Fibroblast of skin of right quadriceps (primary cell): ENCODE measurements at places on chromosomes 3 and 15.

DNA sequence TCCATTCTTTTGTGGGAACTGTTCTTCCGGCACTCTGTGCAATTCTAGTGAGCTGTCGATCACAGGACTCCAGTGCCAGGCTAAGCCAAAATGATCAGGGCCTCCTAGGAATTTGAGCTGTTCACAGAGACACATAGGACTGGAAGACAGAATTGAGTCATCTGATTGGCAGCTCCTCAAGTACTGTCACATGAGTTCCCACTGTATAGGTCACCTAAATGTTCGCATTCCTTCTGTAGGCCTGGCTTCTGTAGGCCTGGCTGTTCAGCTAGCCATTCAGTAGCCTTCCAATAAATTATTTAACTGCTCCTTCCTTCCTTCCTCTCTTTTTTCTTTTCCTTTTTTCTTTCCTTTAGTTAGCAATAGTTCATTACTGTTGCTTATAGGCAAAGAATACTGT is 4.3 kb downstream of the PROS1 start:
- peak; percentile 15 for DNase-seq

DNA sequence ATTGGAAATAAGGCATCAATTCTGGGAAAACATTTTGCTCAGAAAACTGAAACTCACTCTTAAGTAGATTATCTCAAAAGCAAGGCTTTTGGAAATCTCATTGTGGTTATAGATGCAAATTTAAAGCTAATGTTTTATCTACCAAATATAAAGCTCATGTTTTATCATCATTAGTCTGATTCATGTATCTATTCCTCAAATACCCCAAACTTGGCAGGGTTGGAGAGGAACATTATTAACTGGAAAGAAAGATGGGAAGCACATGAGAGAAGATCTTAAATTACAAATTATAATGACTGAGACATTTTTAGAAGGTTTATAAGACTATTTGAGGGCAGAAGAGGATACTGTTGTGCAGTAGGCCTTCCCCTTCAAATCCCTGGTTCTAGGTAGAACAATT is 137.3 kb upstream of the TGFBR2 start:
- peak; percentile 21 for DNase-seq

- no peak for DNase-seq
These were observed 16.7 kb downstream of the PTH1R start for GRCh38 chr3:46894256-46894655.

DNA sequence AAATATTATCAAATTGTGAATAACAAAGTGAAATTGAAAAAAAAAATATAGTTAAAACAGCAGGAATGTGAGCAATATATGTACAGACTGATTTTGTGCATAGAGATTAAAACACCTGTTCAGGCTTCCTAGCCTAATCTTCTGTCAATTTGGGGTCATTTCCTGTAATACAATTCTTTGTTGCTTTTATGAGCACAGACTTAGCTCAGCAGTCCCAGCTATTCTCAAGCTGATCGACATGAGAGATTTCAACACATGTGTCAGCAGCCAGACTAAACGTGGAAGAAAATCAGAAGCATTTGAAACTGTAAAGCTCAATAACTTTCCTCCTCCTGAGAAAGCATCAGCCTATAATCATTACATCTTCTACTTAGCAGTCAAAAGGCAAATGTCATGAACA is 1.6 kb upstream of the FHIT start:
- no peak for DNase-seq

DNA sequence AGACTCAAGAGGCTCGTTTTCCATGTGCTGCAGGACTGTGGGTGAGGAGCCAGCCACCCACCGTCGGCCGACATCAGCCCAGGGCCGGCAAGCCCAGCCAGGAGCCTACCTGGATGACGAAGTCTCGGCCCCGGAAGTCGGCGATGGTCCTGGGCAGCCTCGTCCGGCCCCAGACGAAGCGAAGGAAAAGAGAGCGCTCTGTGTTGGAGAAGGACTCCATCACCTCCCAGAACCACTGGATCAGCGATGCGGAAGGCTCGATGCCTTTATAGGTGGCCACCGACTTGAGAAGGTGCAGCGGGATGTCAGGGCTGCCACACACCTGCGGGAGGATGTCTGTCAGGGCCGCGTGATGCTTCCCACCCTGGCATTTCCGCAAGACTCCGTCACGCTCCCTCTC is 13.8 kb upstream of the OCA2 start:
- no peak for DNase-seq

DNA sequence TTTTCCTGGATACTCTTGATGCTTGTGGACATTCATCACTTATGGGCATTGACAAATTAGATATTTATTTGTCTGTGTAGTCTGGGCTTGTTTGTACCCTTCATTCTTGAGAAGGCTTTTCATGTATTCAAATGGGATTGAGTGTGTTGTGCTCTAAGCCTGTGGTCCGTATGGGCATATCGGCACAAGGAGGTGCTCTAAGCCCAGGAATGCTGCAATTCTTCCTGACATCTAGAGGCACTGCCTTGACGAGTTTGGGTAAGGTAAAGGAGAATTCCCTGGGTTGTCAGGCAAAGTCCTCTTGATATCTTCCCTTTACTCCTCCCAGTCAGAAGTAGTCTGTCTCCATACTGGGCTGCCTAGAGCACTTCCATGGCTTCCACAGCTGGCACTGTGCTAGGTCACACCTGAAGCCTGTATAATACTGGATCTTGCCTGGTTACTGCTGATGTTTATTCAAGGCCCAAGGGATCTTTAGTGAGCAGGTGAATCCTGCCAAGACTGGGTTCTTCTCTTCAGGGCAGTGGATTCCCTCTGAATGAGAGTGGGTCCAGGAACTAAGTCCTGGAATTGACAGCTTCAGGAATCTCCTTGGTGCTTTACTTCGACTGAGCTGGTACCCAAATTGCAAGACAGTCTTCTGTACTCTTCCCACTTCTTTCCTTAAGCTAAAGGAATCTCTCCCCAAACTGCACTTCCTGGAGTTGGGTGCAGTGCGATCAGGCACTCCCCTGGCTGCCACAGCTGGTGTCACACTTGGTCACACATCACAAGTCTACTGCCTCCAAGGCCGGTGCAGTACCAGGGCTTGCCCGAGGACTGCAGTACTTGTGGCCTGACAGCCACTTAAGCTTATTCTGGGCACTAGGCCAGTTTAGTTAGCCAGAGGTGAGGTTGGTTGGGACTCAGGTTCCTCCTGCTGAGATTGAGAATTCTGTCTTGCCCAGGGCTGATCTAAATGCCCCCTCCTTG is 46.0 kb downstream of the GALK2 start:
- no peak for DNase-seq
